Erythroblast (primary cell): ENCODE measurements at places on chromosomes 1 and 21.

DNA sequence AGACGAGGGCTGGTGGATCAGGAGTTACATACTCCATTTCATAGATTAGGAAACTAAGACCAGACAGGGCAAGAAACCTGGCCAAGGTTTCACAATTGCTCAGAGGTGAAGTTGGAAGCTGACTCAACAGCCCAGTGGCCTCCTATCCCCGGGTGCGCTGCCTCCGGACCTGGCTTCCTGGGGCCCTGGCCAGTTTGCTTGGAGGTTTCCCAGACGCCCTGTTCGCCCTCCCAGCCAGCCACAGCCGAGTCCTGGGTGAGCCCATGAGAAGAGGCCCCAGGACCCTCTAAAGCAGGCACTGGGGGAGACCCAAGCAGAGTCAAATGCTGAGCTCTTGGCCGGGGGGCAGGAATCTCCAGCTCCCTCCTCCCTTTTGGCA lies 180.1 kb downstream of the ZBTB18 start:
- DNase-seq: no peak

DNA sequence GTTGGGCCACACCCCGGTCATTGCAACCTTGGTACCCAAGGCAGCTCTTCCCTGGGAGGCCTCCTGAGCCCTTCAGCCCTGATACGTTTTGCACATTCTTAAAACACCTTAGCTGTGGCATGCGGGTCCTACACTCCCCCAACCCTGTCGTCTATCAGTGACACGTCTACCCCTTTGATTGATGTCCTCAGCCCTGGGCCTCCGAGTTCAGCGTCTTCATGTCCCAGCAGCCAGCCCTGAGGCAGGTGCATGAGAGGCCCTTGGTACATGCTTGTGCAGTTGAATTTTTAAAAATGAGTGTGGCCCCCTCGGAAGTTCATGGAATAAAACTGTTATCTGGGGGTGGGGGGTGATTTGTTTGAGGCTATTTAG lies 38.9 kb upstream of the ADARB1 start:
- DNase-seq: no peak

- no peak for DNase-seq
These were observed 26.5 kb upstream of the PIGV start for GRCh38 chr1:26761217-26761616.

- DNase-seq: no peak
These were observed 56.3 kb downstream of the MAN1C1 start for GRCh38 chr1:25672763-25673409.

DNA sequence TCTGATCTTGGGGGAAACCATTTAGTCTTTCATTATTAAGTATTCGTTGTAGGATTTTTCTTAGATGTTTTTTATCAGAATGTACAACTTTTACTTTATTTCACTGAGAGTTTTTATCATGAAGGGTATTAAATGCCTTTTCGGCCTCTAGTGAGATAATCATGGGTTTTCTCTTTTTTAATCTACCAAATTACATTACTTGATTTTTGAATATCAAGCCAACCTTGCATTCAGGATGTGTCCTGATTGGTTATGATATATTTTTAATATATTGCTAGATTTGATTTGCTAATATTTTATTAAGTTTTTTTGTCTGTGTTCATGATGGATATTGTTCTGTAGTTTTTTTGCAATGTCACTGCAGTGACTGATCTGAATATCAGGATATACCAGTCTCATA lies 9.4 kb downstream of the NUF2 start:
- peak; percentile 7 for DNase-seq

DNA sequence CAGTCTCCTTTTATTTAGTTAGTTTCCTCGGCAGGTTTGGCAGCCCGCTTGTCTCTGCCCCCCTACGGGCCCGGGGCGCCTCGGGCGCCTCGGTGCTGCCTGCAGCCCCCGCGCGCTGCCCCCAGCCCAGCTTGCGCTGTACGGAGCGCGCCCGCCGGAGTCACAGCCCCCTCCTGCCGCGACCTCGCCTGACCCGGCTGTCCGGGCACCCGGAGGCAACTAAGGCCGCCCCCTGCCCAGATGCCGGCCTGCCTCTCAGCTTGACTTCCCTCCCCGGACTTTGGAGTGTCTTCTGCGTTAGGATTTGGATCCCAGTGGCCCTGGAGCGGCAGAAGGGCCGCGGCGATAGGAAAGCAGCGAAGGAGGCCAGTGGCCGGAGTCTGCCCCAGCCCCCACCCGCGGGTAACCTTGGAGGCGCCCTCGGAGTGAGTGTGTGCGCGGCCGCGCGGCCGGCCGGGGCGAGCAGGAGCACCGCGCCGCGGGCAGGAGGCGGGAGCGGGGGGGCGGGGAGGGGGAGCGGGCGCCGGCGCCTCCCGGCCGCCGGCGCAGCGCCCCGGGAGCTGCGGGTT lies 7.6 kb downstream of the CDKN2C start:
- peak; percentile 62 for DNase-seq
